ENCODE measurements at places on chromosomes 3 and 15.

DNA sequence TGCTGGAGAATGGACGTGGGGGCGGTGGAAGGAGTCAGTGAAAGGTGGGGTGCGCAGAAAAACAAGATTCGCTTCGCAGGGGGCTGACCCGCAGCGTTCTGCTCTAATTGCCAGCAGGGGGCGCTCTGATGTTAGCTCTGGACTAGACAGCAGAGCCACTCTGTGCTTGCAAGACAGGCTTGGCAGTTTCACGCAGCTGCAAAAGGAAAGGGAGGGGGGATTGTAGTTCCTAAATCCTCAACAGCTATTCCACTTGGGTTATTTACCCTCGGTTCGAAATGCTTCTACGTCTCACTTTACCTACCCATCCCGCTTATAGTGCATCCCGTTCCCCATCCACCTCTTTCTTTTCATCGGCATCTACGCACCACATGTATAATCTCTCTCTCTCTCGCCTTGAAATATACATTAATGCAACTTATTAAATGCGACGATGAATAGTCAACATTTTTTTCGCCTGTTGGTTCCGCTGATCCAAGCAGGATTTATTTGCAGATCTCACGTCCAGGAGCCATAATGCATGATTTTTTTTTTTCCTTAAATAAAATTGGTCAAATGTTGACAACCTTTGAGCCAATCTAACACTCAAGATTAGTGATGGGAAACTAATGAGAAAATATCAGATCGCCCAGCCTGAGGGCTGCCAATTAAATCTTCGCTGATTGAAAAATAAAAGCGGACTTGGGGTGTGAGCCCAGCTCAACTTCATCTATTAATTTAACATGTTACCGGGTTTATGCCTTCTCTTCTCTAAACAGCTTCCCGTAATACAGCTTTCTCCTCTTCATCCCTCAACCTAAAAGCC is 216.4 kb downstream of the MEIS2 start:
- DNase-seq = no peak

- DNase-seq = no peak
Measured at GRCh38 chr3:29534006-29534405, 253.1 kb downstream of the RBMS3 start.

DNA sequence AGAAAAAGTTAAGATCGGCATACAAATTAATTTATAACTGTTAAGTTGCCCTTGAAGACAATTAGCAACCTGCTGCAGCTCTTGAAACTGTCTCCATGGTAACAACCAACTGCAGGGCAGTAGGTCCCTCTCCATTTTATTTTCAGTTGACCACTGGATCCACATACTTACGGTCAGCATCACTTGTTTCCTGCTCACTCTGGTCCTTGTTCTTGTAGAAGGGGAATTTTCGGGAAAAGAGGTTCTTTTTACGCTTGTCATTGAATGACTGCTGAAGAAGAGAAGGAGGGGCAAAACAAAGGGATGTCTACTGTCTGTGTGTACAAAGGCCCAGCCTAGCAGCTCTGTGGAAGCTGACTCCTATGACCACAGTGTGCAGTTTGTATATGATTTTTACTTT is 46.8 kb upstream of the MELTF start:
- DNase-seq = no peak

- no peak for DNase-seq
Measured at GRCh38 chr3:94612631-94613030, 549.8 kb downstream of the NSUN3 start.

DNA sequence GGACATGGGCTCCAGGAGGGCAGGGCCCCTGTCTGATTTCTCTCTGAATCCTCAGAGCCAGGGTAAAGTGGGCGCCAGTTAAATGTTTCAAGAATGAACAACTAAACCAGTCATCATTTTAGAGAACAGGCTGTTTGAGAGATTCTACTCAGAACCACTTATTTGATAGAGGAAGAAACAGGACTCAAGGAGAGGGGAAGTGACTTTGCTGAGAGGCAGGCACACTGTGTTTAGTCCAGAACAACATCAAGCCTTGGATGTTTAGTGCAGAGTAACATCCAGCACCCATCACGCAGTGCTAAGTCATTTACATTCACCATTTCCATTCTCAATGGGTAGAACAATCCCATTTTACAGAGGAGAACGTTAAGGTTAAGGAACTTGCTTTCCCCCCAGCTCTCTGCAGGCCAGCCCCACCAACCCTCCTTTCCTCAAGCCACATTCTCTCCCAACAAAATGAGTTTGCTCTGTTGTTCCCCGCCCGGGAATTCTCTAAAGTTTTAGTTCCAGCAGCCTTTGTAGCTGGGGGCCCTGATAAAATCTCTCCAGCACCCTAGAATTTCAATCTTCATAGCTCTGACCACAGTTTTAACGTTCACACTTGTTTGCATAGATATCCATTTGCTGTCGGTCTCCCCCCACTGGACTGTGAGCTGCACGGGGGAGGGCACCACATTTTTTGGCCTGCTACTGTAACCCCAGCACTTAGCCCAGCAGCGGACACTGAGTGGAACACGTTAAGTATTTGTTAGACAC is 962 bp downstream of the NMNAT3 start:
- DNase-seq = no peak

GRCh38 chr3:46094506-46094905 is 67.2 kb upstream of the XCR1 start:
- no peak for DNase-seq

DNA sequence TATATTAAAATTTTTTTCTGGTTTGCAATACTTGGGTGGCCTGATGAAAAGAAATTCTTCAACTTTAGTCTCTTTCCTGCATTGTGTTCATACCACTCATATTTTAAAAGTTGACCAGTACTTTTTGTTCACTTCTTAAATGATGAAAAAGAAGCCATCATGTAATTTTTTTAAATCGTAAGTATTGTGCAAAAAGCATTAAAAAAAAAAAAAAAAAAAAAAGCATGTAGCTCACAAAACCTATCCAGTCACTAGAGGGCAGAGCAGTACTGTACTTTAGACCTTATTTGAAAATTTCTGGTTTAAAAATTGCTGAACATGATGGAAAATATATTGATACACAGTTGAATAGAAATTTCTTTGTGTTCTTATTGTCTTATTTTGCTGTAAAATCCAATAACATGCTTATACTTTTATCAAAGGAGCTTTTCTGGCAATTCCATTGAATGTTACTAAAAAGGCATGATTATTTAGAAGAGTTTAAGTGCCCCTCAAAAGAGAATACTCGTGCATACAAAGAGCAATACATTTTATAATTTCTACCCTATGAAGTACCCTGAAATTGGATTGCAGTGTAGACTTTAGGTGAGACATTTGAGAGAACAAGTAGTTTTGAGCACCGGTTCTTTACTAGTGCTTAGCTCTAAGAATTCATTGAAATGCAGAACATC is 137.7 kb downstream of the BBX start:
- DNase-seq = no peak

DNA sequence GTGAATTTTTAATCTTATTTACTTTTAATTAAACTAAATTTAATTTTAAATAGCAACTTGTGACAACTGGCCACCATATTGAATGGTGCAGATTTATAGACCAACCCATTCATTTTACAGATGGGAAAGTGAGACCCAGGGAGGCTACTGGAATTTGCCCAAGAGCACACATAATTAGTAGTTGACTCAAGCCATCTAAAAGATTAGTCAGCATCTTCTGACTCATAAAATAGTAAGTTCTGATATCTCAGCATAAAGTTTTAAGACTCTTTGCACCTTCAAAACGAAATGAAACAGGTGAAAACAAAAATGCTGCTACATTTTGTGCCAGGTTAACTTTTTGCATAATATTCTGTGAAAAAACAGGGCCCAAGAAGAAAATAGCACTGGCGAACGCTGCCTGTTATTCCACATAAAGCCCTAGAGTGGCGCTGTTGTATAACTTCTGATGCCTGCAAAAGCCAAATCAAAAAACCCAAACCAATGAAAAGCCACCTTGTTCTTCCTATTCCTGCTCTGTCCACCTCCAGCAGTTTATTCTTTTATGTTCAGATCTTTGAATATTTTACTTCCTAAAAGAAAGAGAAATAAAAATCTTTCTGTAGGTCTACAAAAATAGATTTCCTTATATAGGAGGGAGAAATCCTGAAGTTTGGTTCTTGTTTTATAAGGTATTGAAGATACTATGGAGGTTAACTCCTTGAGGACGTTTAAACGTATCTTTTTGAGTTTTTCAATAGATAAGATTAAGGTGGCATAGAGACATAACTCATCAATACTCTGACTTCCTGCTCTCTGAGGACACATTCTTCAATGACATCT is 62.8 kb downstream of the OTOL1 start:
- DNase-seq = no peak

- no peak for DNase-seq
Measured at GRCh38 chr3:173065543-173065981, 75.5 kb downstream of the SPATA16 start.

DNA sequence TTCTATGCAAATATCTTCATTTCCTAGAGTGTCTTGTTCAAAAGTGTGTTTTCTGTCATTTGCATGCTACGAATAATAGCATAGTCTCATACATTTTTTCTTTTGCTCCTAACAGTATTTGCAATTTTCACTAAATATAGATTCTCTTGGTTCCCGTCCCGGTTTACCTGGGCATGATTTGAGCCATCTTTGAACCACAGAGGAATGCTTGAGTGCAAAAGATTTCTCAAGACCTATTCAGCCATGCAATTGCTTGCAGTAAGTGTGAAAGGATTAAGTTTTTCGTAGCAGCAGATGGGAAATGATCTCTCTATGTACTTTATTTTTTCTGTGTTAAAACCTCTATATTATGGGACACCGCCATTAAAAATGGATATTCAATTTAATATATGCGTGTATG is 733.0 kb downstream of the ZPLD1 start:
- no peak for DNase-seq

DNA sequence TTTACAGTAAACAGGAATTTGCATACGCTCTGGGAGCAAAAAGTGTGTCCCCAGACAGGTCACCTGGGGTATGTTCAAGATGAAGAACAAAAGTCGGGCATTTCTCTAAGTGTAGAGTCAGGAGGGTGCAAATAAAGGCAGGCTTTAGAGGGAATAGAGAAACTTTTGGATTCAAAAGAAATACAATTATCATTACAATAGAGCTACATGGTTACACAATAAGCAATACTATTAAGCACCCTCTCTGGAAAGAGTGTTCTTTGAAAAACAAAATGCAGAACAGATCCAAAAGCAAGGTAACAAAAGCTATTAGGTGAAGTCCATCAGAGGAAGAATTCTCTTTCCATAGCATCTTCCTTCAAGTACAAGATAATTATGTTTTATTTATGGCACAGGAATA is 679.7 kb downstream of the FHIT start:
- DNase-seq = no peak

GRCh38 chr15:78951841-78952238 is 7.0 kb upstream of the CTSH start:
- no peak for DNase-seq

GRCh38 chr15:100517846-100518245 is 10.9 kb downstream of the CERS3 start:
- no peak for DNase-seq

GRCh38 chr15:29686445-29687203 is 135.6 kb downstream of the TJP1 start:
- DNase-seq = no peak

GRCh38 chr3:13623101-13623654 is 74.3 kb downstream of the FBLN2 start:
- no peak for DNase-seq

GRCh38 chr15:81012588-81012987 is 11.9 kb downstream of the TLNRD1 start:
- DNase-seq = no peak

GRCh38 chr3:61520966-61521628 is 40.3 kb upstream of the PTPRG start:
- no peak for DNase-seq

DNA sequence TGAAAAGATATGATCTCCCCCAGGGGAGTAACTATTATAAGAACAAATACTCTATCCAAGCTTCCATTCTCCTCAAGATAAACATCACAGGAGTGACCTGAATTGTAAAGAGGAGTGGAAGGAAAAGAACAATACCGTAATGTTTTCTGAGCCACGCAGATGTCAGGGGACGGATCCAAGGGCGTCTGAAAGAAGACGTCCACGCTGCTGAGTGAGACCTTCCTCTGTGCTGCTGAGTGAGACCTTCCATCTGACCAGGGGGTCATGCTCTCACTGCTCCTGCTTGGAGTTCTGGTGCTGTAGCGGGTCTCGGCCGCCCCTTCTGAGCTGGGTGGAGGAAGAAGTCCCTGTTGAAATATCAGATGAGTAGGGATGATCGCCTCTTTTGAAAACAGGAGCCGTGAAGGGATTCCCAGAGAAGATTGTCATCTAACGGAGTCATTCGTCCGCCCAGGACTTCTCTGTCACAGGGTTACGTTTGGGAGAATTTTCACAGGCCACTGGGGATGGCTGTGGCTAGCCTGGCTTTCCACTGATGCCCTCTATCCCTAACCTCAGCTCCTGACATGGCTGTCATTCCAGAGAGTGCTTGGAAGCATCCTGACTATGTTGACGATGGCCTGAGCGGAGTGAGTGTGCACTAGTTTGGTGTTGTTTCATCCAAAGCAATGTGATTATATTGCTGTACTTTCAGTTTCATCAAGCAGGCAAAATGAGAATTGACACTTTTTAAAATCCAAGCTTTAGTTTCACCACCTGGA is 184.9 kb downstream of the APBA2 start:
- DNase-seq = no peak

DNA sequence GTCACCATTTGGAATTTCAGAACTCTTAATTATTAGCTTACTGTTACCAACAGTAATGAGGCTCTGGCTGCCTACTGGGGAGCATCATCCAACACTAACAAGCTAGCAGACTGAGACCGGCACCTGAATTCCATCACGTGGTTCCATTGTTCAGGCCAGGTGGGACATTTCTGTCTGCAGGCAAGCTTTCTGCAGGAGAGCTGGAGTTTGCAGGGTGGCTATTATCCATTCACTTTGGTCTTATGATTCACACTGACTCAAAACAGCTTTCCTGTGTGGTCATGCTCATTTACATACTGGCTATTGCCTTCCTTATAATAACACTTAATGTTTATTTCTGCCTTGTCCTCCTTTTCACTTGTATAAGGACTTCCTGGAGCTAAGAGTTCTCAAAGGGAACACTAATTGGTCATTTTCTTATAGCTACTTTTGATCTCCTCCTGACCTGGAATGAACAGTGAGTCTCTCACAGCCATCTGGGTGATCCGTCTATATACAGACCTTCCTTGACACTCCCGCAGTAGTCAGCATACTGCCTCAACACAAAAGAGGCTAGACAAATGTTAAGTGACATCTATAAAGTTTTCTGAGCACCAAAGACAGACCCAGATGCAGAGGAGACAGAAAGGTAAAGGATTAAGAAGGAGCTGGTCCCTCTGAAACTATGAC is 695.4 kb downstream of the FHIT start:
- DNase-seq = no peak
